Body of pancreas (tissue), 4 donors: ENCODE measurements at places on chromosomes 7 and 10.

DNA sequence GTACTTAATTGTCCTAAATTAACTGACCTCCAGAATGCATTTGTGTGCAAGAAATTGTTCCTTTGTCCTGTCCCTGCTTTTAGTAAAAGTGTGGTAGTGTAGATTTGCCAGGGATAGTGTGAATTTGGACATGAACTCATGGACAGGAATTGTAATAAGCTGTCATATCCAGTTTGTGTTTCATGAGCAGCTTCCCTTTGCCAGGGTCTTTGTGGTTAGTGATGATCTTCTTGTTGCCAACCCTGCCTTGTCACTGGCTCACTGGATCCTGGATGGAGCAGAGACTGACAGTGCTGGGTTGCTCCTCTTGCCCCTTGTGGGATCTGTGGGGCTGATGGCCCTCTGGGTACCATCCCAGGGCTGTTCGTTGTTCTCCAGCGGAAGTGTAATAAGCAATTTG lies 110.1 kb downstream of the CCNY start:
- DNase-seq = no peak

DNA sequence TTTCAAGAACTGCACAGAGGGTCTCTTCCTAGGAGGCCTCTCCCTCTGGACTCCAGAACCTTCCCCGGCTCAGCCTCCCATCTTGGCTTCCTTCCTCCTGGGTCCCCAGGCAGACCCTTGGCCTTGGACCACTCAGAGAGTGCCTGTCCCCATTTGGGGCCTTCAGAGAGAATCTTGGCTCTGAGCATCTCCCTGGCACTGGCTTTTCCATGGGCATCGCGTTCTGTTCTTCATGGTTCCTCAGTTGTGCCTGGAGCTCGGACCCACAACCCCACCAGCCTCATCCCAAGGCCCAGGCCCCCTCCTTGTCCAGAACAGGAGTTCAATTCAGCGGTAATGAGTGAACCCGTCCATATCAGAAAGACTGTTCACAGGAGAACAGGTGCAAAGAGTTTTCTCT lies 73.4 kb downstream of the VIPR2 start:
- no peak for DNase-seq

GRCh38 chr7:85097844-85098243 lies 89.0 kb downstream of the SEMA3D start:
- no peak for DNase-seq

DNA sequence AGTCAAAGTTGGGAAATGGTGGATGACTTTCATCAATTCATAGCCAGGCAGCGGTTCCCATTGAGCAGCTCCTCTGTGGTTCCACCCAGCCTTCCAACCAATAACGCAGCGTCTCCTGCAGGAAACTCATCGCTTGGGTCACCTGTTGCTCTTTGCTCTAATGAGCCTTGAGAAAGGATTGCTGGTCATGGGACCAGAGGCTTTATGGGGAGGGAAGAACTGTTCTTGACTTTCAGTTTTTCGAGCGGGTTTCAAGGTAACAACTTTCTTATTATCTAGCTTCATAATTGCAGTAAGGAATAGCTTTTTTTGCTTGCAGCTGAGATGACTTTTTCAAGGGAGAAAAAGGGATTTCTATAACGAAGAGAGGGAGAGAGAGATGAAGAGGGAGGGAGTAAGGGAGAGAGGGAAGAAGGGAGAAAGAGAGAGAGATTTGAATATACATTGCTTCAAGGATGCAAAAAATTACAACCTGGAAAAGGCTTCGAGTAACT lies 405 bp upstream of the ENTPD1 start:
- DNase-seq = peak; percentile 17

GRCh38 chr10:80829151-80829550 lies 291.4 kb downstream of the SH2D4B start:
- no peak for DNase-seq

DNA sequence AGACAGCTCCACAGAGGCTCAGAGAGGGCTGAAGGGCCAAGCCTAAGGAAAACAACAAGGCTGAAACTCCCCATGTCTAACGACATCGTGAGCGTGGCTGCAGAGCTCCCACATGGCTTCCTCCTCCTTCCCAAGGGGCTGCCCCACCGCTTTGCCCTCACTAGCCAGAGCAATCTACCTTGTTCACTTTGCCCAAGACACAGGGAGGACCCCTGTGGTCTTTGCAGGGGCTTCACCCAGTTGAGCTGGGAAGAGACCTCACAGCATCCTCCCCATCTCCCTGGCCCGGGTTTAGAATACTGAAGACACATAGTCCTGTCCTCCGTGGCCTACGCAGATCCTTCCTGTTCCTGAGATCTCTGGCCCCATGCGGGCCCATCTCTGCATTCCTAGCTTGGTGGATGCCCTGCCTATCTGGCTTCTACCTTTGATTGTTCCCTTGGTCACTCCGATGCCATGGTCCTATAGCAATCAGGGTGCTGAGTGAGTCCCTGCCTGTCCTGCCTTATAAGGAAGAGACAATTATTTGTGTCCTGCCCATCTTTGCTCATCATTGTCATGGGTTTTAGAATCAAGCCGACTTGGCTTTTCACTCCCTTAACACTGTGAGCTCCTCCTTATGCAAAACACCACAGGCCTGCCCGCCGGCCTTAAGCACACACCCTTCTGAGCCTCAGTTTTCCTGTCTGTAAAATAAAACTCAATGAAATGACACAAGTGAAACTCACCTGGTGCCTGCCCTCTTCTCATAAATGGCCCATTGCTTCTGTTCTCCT lies 73.2 kb downstream of the PARP12 start:
- no peak for DNase-seq

DNA sequence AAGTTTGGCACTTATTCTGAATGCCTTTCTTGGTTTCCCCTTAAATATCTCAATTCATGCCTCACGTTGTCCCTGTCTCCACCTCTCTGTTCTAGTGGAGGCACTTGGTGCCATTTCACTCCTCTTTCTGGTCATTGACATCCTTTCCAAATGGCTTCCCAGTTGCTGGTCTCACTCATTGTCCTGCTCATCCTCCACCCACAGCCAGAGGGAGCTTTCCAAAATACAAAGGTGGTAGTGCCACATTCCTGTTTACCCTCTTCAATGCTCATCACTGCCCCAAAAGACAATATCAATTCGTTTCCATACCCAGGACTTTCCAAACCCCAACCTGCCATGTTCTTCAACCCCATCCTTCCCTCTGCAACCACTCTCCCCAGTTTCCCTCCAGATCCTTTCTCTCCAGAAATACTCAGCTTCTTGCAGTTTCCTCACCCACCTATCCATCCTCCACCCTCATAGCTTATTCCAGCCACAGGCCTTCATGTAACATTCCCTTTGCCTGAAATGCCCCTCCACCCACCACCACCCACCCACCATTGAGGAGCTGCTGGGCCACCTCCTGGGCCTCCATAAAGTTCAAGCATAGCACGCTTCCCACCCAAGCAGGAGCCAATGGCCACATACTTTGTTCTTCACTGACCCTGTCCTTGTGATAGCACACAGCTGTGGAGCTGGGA lies 63.1 kb upstream of the ADRB1 start:
- DNase-seq = no peak

DNA sequence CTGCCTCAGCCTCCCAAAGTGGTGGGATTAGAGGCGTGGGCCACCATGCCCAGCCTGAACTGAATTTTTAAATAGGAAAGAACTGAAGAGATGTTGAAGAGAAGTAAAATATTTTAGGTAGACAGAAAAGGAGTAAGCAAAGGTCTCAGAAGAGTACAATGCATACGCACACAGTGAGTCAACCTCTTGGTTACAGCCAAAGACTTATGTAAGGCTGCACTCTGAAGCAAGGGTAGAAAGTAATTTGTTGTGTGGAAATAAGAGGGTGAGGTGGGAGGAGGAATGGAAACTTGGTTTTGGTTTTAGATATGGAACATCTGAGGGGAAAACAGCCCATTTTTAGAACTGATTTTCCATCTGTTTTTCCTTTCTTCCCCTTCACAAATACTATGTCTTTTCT lies 17.6 kb downstream of the KRIT1 start:
- no peak for DNase-seq
